Left hindlimb (tissue), 1 donor: ENCODE measurements at places on chromosomes 2 and 18.

- DNase-seq: no peak
These were observed 532.9 kb upstream of the CRIM1 start for GRCh38 chr2:35822716-35823115.

GRCh38 chr2:23595021-23595420 is 210.0 kb downstream of the KLHL29 start:
- no peak for DNase-seq

DNA sequence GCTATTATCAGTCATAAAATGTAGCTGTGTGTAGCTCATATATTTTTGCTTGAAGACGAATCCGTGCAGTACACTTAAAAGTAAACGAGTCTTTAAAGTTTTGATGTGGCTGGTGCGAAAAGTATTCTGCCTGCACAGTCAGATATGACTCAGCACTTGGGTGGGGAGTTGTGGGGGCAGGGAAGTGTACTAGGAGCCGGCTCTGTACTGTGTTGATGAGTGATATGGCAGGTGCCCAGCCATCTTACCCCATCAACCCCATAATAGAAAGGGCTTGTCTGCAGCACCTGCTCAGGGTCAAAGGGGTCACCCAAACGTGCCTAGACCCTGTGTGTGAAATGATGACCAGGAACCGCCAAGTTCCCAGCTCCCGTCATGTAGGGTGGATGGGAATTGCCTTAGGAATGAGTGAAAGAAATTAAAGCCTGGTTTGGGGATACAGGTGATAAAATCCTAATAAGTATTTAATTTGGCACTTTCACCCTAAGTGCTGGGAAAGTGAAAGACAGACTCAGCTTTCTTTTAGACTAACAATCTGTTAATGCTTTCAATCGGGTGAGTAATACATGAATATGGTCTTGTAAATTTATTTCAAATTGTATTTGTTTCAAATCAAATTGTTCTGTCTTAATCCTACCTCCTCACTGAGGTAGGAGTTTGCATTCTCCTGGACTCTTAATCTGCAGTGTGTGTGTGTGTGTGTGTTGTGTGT is 48.0 kb downstream of the BCL2L11 start:
- DNase-seq: no peak

DNA sequence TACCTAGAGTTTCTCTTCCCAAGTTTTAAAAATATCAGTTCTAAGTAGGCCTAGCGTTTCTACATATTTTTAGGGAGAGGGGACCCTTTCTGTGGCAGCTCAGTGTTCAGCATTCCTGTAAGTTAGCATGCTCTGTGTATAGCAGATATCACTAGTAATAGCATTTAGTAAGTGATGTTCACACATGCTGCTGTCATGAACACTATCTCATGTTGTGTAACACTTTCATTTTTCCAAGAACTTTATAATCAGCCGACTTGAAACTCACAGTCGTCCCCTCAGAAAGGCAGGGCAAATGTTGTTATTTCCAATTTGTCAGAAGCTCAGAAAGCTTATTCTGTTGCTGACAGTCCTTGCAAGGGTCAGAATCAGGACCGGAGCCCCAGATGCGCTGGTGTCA is 267.7 kb downstream of the ALPK2 start:
- DNase-seq: no peak

- no peak for DNase-seq
These were observed 51.6 kb upstream of the ATP8B1 start for GRCh38 chr18:57854726-57855125.

DNA sequence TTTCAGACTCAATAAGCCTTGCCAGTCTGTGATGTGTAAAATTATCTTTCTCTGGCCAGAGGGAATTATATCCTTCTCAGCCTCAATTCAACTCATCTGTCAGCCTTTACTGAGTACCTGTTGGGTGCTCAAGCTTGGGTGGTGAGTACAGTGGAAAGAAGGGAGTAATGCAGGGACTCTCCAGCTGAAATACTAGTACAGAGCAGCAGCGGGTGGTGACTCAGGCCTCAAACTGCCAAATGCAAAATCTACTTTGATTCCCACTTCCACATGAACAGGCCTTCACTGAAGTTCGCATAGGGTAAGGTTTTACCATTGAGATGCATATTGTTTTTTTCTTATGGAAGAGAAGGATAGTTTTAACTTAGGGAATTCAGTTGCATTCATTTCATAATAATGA is 326.8 kb downstream of the LRRTM1 start:
- DNase-seq: no peak

DNA sequence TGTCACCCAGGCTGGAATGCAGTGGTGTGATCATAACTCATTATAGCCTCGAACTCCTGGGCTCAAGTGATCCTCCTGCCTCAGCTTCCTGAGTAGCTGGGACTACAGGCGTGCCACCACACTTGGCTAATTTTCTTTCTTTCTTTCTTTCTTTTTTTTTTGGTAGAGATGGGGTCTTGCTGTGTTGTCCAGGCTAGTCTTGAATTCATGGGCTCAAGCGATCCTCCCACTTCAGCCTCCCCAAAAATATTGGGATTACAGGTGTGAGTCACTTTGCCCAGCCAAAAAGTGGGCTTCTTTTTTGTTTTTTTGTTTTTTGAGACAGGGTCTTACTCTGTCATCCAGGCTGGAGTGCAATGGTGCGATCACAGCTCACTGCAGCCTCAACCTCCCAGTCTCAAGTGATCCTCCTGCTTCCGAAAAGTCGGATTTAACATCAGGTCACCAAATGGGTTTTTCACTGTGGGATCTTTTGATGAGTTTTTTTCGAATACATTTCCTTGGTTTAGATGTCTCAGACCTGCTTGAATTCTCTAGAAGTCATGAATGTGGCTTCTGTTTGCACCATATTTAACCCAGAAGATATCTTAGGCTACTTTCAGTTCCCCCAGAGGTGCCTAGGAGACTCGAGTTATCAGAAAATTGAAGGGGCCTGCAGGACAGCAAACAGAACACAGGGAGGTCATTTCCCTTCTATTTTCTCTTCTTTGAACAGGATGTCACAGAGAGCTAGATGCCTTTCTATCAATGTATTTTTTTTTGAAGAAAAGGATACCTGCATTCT is 8.9 kb downstream of the RAB31 start:
- no peak for DNase-seq

DNA sequence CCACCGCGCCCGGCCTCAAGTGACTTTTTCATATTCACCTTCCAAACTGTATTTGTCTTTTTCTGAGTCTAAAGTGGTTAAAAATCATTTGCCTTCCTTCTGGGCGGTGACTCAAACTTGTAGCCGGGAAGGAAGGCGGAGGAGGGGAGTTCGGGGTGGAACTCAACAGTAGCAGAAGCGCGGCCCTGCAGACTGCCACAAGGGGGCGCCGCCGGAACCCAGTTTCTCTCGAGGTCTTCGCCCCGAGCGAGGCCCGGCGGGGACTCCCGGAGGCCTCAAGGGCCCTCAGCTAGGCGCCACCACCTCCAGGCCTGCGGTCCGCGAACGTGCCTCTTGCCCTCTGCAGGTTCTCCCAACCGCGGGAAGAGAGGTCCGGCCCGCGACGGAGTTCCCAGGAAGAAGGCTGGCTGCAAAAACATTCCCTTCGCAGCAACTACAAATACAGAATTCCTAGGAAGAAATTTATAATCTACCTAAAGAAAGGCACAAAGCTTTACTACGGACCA is 16.8 kb upstream of the ITM2C start:
- peak; percentile 74 for DNase-seq

DNA sequence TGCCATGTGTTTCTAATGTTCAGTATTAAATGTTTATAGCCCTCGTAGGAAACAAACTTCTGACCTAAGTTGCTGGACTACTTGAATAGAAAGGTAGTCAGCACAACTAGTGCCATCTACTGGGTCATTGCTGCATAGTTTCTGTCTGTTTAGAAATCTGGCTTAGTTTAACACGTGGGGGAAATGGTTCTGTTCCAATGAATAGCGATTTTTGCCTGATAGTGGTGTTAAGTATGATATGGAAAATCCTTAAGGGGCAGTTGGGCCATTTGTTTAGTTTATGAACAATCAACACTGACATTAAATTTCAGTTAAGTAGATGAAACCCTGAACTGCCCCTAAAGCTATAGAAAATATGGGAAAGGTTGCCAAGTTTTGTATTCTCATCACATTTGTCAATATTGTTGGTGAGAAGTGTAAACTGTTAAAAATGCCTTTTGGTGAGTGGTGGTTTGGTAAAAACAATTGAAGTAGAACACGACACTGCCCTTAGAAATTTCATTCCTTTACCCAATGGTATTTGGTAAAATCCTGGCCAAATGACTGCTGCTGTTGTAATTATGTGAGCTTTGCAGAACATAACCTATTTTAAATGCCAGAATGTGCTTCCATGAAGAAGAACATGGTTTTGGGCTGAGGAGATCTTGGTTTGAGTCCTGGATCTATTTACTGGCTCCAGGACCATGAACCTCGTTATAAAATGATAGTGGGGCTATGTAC is 13.2 kb downstream of the NABP1 start:
- no peak for DNase-seq

DNA sequence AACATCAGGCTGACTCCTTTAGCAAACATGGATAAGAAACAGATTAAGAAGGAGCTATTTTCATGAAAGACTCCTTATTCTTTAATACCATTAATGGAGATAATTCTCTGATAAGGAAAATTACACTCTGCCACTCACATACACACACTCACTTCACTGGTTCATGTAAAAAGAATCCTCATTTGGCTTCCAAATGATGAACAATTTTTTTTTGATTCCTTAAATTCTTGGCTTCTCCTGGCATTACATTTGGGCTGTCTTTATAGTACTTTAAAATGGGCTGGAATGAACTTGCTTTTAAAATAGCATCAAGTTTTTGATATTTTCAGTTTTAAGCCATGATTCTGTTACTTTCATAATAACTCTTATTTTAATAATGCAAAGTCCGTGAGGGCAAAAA is 328.6 kb downstream of the SLC8A1 start:
- DNase-seq: no peak

- no peak for DNase-seq
These were observed 151.6 kb upstream of the ZNF236 start for GRCh38 chr18:76670564-76671288.

- no peak for DNase-seq
These were observed 174.4 kb upstream of the FBXO11 start for GRCh38 chr2:48080534-48081316.

GRCh38 chr18:23438046-23438377 is 15.1 kb upstream of the RIOK3 start:
- DNase-seq: no peak

DNA sequence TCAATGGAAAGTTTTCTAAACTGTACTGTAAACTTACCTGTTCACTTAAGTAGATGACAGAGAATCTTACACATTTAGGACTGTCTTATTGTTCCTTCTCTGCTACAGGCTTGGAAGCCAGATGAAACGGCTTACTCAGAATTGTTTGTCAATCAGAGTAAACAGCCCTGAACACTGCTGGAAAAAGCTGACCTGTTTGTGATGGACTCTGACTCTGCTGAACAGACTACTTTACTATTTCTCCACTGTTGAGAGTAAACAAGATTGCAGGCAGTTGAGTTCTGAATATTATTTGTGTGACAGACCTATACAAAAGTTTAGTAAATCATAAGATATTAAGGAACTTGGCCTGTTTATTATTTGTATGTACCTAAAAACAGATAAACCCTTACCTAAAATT is 99.0 kb downstream of the NOL10 start:
- DNase-seq: no peak

DNA sequence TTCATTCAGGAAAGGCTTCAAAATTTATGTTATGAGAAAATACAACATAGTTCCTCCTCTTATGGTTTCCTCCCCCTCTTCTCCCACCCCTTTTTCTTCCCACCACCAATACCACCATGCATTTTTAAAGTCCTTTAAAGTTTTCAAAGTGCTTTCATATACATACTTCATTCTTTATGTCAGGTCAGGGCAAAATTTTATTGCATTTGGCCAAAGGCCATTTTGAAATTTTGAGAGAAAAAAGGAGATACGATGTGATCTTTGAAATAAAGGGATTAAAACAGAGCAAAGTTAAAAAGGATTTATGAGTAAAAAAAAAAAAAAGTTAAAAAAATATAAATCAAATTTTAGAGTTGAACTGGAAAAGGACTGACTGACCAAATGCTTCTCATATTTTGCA is 792.5 kb upstream of the FANCL start:
- no peak for DNase-seq

DNA sequence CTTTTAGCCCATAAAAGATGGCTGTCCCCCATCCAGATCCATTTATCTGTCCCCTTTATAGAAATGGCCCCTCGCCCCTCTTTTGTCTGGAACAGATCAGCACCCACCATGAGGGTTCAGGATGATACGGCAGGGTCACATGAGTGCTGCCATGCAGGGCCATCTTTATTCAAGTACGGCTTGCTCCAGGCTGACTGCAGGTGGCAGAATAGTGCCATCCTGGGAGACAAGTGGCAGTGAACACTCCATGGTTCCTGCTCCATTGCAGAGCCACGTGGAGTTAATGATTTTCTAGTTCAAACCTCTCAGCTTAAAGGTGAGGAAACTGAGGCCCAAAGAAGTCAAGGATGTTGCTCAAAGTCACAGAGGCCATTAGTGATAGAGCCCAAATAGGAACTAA is 180.6 kb downstream of the CLIP4 start:
- DNase-seq: no peak

GRCh38 chr2:187478719-187479118 is 30.7 kb upstream of the CALCRL start:
- no peak for DNase-seq

- DNase-seq: peak; percentile 41
These were observed 47.7 kb downstream of the ZNF516 start for GRCh38 chr18:76447258-76447890.

GRCh38 chr2:192314800-192315481 is 120.2 kb upstream of the TMEFF2 start:
- DNase-seq: peak; percentile 21

DNA sequence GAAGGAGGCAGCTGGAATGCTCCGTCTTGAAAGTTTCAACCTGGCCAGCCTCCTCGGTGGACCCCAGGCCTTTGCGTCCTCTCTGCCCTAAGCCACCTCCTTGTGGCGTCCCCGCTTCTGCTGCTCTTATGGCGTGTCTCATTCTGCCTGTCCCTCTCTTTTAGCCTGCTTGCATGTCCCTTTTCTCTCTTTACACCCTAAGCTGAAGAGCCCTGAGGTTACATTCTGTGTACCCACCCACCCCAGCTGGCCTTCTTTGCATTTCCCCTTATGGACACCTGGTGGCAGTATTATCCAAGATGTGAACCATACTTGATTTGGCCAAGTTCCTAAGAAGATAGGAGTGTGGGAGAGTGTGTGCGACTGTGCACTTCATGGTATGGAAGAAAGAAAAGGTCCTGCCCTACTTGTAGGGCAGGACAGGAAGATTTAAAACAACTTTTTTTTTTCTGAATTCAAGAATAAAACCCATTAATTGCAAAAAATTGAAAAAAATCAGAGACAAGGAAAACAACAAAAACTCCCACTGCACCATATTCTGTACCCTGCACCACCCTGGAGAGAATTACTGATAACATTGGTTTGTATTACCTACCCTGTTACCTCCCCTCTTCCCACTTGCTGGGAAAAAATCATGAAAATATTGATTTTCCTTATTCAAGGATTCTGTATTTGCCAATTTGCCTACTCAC is 77.4 kb downstream of the DYSF start:
- no peak for DNase-seq

GRCh38 chr2:27471961-27472360 is 17.6 kb downstream of the IFT172 start:
- DNase-seq: no peak

DNA sequence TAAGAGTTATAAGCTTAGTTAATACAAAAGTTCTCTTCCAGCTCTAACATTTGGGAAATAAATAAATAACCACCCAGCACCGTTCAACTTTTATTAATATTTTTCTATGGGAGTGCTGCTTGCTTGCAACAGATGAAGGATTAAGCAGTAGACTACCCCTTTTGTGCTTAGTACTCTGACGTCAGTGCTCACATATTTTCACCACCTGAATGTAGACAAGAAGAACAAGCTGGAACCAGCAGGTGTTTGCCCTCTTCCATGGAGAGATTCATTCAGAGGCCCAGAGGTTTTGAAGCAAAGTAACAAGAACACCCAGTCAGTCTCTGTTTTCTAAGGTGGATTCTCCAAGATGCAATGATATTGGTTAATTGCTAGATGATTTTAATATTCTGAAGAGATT is 307.1 kb upstream of the PIK3C3 start:
- no peak for DNase-seq
